ENCODE measurements at places on chromosomes 5 and 9.

DNA sequence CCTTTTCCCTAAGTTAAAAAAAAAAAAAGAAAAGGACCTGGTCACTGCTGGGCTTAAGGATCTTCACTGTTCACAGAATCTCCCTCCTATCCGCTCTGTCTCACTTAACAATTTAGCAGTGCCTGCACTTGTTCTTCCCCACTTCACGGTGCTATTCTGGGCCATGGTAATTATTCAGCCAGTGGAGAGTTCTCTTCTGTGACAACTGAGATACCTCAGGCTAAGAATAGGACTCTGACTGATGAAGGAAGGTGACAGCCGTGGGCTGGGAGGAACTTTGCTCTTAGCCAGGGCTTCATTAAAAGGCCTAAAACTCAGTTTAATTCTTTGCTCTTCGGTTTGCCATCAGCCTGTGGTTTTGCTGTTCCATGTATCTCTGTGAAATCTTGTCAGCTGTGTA is 51.9 kb upstream of the ENTREP1 start:
- DNase-seq = no peak

- no peak for DNase-seq
Observed at GRCh38 chr5:178996156-178996555, 1.0 kb upstream of the GRM6 start.

DNA sequence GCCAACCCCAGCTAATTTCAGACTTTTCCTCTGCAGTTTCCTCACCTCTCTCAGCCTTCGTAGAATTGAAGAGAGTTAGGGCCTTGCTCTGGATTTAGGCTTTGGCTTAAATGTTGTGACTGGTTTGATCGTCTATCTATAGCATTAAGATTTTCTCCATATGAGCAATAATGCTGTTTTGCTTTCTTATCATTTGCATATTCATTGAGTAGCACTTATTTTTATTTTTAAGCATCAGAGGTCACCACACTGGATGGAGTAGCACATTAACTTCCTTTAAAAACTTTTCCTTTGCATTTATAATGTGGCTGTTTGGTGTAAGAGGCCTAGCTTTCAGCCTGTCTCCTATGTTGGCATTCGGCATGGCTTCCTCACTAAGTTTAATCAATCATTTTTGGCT is 12.6 kb upstream of the PCBD2 start:
- DNase-seq = no peak

DNA sequence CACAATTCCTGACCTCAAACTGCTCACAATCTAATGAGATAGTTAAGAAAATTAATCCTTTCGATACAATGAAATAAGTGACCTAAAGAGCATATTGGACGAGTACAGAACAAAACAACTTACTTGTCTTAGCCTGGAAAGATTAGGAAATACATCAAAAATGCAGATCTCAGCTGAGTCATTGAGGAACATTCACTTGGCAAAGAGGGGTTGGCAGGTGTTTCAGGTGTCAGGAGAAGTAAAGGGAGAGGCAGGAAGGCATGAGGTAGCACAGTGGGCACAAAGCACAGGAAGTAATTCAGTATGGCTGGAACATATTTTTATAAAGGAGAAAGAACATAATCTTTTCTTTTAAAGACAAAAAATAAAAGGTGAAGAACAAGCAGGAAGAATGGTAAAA is 628.8 kb upstream of the RGMB start:
- peak; percentile 24 for DNase-seq

- DNase-seq = no peak
Observed at GRCh38 chr9:81621785-81622259, 67.5 kb downstream of the TLE1 start.

DNA sequence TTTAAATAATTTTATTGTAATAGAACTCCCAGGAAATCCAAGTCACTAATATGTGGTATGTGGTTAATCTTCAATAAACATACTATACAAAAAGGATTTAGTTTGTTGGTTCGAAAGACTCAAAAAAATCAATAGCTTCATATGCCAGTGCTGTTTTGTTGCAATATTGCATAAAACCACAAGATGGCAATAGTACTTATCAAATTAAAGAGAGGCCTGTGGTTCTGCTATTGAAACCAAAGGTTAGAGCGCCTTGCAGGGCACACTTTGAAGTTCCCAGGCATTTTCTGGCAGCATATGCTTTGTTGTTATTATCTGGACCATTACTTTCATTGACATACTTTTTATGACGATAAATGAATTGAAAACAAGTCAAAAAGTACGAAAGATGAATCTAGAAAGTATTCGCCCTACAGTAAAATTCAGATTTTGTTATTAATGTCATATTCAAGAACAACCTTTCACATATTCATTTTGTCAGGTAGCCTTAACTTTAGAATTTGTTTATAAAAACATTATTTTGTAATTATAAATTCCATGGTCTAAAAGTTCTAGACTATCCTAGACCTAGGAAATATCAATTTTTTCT is 316.3 kb downstream of the MCTP1 start:
- DNase-seq = peak; percentile 20

- no peak for DNase-seq
Observed at GRCh38 chr9:237858-238345, 23.2 kb downstream of the DOCK8 start.
